ENCODE measurements at places on chromosomes 5 and 9. TPM values are rescaled to one million over a fixed set of nuclear protein-coding genes. Genes with fewer than 3 reads are reported as not detected.
A peak's percentile ranks its signal among the peaks of the same experiment; 100 is the strongest.

DNA sequence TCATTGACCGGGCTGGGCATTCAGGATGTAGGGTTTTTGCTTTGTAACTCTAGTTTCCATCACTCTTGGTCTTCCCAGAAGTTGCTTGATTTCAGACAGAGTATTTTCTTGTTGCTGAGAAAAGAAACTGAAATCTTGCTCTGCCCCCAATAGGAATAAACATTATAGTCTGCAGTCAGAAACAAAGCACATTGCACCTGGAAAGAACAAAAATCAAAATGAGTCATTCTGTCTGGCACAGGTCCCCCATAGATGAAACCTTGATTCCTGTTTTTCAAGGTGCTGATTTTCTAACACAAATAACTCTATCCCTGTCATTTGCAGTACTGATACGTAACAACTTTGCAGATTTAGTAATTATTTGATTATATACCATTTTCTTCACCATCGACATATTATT lies 232.1 kb downstream of the FBXO4 start:
- no peak for DNase-seq

DNA sequence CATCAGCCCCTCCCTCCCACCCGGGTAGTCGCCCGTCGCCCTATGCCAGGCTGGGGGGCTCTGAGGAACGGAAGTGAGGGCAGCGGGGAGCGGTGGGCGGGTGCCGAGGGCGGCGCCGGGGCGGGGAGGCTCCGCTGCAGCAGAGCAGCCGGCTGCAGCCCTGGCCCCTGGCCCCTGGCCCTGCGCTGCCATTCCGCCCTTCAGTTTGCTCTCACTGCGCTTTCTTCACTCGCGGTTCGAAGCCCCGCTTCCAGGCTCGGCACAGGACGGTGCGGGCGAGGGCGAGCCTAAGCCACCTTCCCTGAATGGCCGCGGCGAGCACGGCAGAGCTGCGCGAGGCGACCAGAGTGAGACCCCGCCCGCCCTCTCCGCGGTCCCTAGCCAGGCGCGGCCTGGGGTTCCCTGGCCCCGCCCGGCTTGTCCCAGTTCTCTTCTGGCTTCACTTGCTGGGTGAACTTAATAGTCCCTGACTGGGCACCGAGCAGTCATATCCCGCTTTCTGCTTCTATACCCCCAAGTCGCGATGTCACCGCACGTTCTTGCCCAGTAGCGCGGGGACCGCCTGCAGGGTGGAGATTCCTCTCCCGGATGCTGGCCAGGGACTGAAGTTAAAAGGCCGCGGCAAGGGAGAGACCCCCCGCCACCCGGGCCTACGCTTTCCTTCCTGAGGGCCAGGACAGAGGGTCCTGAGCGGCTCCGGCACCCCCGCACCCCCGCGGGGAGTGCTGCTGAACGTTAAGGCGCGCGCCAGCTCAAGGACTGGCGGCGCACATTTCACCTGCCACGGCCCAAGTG lies 623 bp upstream of the TRIM36 start:
- no peak for DNase-seq

GRCh38 chr5:80481019-80481893 lies 6.6 kb upstream of the FAM151B start:
- peak; percentile 57 for DNase-seq

- no peak for DNase-seq
Observed at GRCh38 chr5:137758715-137759306, 4.6 kb upstream of the HNRNPA0 start.

DNA sequence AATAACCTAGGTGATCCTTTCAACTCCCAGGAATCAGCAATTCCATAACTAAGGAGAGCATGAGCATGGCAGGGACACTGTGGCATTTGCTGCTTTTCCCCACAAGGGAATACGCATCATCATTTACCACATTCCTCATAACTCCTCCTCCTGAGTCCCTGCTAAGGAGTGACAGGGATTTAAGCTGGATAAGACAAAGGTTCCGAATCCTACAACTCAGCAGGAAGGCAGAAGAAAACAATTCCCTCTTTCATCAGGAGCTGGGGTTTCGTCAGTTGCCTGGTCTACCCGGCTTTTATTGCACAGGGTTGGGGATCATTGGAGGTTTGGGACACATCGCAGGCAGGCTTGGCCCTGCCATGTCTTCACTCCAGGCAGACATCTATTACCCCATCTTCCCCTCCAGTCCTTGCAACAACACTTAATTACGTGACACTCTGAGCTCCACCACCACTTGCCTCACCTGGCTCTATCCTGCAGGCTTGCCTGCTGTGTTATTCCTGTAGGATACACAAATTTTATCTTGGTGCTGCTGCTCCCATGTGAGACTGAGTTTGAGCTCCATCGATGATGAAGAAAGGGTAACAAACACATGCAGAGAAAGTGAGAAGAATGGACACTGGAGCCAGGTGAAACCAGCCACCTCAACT lies 563.0 kb upstream of the KLF4 start:
- no peak for DNase-seq

DNA sequence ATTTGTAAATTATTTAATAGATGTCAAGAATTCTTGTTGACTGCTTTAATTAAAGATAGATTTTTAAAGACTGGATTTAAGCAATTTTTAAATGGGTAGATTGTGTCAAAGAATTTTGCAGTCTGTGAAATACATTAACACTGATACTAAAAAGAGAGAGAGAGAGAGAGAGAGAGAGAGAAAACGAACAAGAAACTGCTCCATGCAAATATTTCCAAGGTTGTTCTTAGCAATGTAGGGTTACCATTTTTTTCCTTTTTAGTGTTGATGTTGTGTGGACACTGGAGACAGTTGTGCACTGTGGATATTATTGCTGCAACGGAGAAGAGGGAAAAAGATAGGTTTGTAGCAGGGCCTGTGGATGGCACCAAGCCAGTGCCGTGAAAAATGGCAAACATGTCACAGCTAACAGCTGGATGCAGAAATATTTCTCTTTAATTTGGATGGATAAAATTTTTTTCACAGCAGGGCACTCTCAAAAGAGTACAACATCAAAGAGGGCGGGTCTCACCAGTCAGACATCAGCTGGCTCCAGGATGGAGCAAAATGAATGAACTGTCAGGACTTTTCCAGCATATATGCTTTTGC lies 58.2 kb downstream of the PRDM6 start:
- no peak for DNase-seq

GRCh38 chr9:105244734-105245028 lies 230 bp downstream of the SLC44A1 start:
- no peak for DNase-seq

GRCh38 chr5:1016036-1016435 lies 7.4 kb downstream of the NKD2 start:
- DNase-seq = no peak

- no peak for DNase-seq
Observed at GRCh38 chr5:119383008-119383407, 27.2 kb downstream of the TNFAIP8 start.

GRCh38 chr5:102218159-102218558 lies 77.9 kb downstream of the SLCO4C1 start:
- no peak for DNase-seq

DNA sequence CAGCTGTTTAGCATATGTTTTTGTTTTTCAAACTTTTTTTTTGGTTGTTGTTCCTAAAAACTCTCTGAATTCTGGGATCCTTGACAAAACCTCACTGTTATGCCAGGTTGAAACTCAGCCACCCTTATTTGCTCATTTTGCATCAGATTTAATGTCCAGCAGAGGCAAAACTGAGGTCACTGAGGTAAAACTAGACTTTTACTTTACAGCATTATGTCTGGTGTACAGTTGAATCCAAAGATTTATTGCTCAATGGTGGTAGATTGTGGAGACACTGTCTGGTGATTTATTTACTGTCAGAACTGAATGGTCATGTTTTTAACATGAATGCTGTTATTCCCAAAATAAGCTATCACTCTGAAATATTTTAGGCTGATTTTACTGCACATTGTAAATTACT lies 87.9 kb downstream of the FBXL7 start:
- DNase-seq = no peak

- no peak for DNase-seq
Observed at GRCh38 chr5:74404574-74405508, 235.7 kb downstream of the ENC1 start.

DNA sequence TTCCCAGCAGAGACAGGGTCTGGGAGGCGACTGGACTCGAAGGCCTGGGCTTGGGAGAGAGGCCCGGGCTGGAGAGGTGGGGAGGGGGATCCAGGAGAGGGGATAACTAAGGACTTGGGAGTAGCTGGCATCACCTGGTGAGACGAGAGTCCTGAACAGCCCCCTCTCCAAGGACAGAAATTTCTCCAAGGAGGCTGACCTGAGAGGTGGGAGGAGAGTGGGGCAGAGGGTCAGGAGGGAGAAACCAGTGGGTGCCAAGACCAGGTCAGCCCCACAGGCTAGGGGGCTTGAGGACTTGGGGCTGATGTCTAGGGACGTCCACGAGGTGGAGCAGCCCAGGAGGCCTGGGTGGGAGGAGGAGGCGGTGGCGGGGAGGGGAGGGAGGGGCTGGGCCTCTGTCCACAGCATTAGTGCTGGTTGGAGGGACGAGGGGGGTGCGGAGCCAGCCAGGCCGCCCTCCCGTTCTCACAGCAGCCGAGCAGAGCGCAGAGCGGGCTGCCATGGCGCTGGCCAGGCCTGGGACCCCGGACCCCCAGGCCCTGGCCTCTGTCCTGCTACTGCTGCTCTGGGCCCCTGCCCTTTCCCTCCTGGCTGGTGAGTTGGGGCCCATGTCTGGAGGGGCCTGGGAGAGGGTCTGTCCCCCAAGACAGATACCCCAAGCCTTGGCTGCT lies at the start of gene CRB2:
Gene CRB2, plus strand, starts transcription at position 437 of the 671 bp plus-strand sequence. Its CDS starts 64 bp downstream, at position 501.
- no peak for DNase-seq

DNA sequence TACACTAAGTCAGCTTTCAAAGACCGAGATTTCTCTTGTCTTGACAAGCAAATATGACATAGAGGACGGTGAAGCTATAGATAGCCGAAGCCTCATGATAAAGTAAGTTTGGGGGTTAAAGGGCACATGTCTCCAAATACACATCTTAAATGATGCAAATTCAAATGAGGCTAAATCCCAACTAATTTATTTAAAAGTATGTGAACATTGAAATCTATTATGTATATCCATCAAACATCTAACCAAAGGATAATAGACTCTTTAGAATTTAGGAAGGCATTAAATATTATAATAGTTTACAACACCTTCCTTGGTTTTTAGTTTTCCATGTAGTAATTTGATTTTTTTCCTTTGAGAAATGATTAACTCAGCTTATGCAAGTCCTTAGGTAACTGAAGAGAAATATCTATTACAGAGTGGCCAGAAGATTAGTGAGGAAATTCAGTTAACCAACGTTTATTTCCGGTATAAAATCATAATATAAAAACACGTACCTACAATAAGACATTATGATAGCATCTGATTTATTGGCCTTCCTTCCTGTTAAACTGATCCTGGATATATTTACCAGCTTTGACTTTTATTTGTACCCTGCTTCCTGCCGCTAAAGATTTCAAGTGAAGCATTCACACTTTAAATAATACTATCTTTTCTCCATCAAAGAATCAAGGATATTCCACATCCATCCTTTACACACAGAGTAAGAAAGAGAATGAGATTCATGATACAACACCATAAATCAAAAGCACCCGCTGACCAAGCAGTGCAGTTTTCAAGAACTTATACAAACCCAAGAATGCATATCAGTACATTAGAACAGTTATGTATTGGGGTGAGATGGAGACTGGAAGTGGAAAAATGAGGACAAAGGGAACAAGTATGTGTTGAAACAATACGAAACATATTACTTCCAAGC lies 31.9 kb upstream of the F2R start:
- DNase-seq = no peak

- no peak for DNase-seq
Observed at GRCh38 chr5:119324842-119325241, 31.0 kb upstream of the TNFAIP8 start.

GRCh38 chr5:147509710-147510651 lies at the start of gene DPYSL3:
TSS of gene DPYSL3 (minus strand) at chr5:147510068. CDS start at chr5:147509858, 210 bp downstream.
- peak; percentile 92 for DNase-seq

DNA sequence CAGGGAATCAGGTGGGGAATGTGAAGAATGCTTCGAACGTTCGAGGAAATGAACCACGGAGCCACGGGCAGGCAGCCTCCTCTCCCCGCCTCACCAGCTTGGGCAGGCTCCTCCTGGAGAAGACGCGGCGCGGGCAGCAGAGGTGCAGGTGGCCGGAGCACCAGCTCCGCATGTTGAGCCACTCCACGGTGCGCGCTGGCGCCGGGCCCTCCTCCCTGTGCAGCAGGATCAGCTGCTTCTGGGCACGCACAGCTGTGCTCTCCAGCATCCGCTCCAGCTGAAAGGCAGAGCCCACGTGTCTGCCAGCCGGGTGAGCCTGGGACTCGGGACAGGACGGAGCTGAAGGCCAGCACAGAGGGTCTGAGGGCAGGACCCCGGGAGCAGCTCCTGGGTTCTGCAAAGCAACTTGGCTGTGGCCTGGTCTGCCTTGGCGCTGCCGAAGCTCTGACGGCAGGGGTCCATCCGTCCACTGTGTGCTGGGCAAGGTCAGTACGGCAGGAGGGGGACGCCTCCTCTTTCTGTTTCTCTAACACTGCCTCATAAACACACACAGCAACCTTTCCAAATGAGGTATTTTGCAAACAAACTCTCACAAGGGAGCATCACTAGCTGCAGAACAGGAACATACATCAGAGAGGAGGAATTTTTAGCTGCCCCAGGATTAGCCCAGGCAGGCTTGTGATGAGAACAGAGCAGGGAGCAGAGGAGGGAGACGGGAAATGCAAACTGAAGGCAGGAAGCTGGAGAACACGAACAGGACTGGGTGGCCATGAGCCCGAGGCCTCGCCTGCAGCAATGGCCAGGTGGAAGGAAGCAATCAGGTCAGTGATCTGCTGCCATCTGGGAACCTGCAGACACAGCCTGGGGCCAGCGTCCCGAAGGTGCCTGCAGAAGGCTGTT lies 20.1 kb upstream of the NSMF start:
- no peak for DNase-seq

GRCh38 chr5:40841068-40841805 lies at the start of gene CARD6:
TSS of gene CARD6 (plus strand) at chr5:40841367. CDS start at chr5:40841383, 16 bp downstream.
- no peak for DNase-seq

DNA sequence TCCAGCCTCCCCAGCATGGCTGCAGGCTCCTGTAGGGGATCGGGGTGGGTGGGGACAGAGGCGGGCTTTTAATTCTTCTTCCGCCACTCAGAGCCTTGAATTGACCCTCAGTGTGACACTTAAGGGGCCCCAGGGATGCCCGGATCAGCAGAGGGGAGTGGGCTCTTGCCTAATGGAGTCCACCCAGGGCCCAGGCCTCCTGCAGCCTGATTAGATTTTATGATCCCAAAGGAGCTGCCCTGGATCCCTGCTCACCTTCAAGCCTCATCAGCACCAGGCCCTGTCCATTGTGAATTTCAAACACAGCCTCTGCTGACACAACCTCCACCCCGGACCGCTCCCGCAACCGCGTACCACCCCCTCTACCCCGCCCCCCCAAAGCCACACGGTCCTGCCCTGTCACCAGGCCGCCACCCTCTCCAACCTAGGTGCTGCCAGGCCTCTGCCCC lies 214.1 kb upstream of the IER5L start:
- no peak for DNase-seq

SPINK5 gene
- not detected for total RNA-seq

ADAMTS13 gene
- total RNA-seq = 0.27 TPM

LTC4S gene
- not detected for total RNA-seq

MYMK gene
- total RNA-seq = not detected

TMC1 gene
- not detected for total RNA-seq

ROPN1L gene
- total RNA-seq = not detected

LRRC19 gene
- total RNA-seq = not detected

TICAM2 gene
- 0.30 TPM for total RNA-seq

NR5A1 gene
- total RNA-seq = not detected
